ENCODE measurements at places on chromosomes 11 and 22.

DNA sequence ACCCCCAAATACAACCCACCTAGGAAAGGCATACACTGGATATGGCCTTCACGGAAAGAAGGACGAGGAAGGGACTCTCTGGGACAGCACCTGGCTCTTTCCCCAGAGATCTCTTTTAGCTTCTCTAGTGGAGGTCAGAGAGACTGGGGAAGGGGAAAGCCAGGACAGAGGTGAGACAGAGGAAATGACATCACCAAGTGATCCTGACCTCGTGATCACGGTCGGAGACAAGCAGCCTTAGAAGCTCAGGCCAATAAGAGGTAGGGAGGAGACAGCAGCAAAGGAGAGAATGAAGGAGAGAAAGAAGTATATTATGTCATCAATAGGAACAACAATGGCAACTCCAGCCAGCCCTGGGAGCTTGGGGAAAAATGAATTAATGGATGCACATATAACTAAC, 15.4 kb upstream of the TMPRSS13 start:
- no peak for DNase-seq

DNA sequence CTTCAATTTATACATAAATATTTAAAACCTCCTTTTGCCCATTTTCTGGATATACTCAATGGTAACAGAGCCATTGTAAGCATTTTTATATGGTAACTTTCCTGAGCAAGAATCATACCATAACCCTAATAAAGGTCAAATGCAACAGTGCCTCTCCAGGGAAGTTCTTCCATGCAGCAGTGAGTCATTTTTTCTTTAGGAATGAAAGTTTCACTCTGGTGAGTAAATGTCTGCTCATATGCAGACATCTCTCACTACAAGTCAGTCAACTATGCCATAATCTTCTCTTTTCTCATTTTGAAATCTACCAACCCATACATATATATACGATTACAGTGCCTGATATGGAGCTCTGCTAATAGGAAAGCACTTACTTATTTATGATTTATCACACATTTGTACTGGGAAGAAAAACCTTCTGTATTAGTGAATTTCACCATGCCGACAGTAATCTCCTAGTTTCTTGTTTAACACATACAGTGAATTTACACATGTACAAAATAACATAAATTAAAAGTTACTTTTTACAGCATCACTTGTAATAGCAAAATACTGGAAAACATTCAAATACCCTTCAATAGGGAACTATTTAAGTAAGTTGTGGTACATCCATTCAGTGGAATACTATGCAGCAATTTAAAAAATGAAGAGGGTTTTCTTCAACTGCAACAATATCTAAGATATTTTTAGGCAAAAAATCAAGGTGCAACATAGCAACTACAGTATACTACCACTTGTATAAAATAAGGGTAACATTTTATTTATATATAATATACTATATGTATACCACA, 16.0 kb downstream of the STK33 start:
- DNase-seq: no peak

DNA sequence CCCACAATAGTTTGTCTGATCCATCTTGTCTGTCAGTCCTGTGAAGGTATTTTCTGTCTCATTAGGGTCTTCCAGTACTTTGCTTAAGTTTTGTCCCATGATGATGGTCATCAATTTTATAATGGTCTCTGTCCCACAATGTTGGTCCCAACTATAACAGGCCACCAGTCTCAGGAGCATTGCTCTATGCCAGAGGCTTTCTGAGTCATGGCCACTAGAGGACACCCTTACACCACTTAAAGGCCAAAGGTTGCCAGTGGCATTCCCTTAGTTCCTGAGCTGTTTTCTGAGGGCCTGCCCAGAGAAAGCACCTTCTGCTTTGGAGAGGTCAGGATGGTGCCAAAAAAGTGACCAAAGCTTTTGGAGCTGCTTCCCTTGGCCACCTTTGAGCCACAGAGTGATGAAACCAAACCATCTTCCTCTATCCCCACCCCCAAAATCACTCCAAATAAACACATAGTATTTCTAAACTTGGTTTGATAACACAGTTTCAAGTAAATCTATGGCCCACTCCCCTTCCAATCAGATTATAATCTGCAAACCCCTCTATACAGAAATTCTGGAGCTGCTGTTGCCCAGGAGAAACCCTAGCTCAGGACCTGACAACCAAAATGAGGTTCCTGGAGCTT, 19.3 kb downstream of the EIF3F start:
- DNase-seq: peak; percentile 47

GRCh38 chr11:81869351-81870065, 864.2 kb downstream of the FAM181B start:
- peak; percentile 83 for DNase-seq

DNA sequence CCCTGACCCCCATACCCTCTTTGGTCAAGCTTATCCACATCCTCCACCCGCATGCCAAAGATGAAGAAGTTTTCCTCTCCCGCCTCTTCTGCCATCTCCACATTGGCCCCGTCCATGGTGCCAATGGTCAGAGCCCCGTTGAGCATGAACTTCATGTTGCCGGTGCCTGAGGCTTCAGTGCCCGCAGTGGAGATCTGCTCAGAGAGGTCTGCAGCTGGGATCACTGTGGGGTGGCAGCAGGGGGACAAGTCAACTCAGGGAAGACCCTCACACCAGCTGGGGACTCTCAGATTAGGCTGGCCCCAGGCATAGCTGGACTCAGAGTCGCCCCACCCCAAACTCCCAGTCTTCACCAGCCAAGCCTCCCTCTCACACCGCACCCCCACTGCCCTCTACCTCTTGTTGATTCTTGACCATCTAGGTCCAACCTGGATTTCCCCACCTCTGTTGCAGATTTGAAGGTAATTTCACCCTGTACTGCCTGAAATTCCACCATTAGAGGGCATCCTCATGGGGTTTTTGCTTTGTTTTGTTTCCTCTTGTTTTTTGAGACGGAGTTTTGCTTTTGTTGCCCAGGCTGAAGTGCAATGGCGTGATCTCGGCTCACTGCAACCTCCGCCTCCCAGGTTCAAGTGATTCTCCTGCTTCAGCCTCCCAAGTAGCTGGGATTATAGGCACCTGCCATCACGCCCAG, 6.6 kb upstream of the RASGRP2 start:
- no peak for DNase-seq

DNA sequence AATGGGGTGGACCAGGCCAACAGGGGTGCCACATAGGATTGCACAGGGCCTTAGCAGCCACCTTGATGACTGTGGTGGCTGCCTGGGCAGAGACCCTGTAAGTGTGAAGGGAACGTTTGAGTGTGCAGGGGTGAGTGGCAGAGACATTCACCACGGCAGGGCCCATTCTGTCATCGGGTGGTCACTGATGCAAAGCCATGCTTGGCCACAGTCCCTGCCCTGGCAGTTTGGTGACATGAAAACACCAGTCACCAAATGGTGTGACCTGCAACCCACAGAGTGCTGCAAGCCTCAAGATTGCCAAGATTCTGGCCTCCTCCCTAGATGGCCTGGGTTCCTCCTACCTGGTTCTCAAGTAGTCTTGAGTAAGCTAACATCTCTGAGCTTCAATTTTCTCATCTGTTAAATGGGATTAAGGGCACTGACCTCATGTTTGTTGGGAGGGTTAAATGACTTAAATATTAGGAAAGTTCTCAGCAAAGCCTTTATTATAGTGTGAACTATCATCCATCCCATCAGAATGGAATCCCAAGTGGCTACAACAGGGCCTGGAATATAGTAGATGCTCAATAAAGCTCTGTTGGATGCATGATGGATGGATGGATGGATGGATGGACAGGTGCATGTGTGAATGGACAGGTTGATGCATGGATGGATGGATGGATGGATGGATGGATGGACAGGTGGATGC, 53.0 kb downstream of the MACROD1 start:
- DNase-seq: no peak

- no peak for DNase-seq
Measured at GRCh38 chr11:10400856-10401255, 54.2 kb upstream of the AMPD3 start.

- DNase-seq: no peak
Measured at GRCh38 chr22:33389936-33390335, 331.8 kb upstream of the SYN3 start.

- peak; percentile 66 for DNase-seq
Measured at GRCh38 chr11:28110108-28110820, 2.1 kb downstream of the METTL15 start.

DNA sequence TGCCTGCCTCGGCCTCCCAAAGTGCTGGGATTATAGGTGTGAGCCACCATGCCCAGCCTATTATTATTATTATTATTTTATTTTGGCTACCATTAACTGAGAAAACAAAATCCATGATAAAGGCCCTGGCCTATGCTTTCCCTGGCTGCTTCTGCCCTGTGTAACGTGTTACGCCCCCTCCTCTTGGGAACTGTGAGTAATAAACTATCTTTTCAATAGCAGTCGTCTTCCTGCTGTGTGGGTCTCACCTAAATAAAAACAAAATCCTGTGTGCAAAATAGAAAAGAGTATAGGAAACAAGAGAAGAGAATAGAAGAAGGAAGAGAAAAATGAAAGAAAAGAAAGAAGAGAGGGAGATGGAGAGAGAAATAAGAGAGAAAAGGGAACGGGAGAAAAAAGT, 237.0 kb downstream of the MIAT start:
- DNase-seq: no peak

GRCh38 chr11:10267821-10268220, 26.2 kb downstream of the SBF2 start:
- no peak for DNase-seq

GRCh38 chr11:58771458-58771855, 39.7 kb upstream of the GLYAT start:
- no peak for DNase-seq

GRCh38 chr11:65439331-65440181, 17.0 kb downstream of the NEAT1 start:
- no peak for DNase-seq

DNA sequence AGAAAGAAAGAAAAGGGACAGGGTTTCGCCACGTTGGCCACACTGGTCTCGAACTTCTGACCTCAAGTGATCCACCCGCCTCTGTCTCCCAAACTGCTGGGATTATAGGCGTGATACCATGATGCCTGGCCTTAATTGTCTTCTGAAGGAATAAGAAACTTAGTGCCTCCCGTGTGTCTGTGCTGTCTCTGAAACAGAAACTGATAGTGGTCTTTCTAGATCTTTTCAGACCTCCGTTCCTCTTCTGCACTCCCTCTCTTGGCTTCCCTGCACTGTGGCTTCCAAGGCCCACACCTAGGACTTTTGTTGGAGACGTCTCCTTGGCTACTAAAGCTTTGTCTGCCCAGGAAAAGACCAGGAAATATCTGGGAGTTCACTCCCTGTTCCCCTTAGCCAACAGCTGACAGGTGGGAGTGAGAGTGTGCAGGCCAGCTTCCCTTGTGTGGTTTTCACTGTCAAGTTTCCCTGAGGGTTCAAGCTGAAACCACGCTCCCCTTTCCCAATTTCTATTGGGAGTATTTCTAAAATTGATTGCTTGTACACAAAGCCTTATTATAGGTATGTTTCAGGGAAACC, 10.1 kb upstream of the HTR3B start:
- DNase-seq: no peak

GRCh38 chr11:6576471-6577373, 26.7 kb downstream of the RRP8 start:
- DNase-seq: no peak

GRCh38 chr11:11622340-11622706, 518 bp upstream of the GALNT18 start:
- DNase-seq: no peak

- no peak for DNase-seq
Measured at GRCh38 chr11:46330154-46330553, 17.1 kb upstream of the DGKZ start.

DNA sequence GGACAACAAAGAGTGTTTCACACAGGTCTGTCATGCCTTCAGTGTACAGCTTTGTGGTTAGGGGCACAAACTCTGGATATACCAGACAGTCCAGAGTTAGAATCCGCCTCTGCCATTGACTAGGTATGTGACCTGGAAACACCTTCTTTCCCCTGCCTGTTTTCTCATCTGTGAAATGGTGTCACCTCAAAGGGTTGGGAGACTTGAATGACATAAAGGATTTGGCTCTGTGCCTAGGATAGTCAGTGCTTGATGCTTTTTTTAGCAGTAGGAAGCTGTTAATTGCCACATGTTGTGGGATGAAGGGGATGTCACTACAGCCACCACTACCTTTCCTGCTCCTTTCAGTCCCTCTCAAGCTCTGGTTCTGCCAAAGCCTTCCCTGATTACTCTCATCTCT, 17.4 kb upstream of the LRRC55 start:
- DNase-seq: no peak

DNA sequence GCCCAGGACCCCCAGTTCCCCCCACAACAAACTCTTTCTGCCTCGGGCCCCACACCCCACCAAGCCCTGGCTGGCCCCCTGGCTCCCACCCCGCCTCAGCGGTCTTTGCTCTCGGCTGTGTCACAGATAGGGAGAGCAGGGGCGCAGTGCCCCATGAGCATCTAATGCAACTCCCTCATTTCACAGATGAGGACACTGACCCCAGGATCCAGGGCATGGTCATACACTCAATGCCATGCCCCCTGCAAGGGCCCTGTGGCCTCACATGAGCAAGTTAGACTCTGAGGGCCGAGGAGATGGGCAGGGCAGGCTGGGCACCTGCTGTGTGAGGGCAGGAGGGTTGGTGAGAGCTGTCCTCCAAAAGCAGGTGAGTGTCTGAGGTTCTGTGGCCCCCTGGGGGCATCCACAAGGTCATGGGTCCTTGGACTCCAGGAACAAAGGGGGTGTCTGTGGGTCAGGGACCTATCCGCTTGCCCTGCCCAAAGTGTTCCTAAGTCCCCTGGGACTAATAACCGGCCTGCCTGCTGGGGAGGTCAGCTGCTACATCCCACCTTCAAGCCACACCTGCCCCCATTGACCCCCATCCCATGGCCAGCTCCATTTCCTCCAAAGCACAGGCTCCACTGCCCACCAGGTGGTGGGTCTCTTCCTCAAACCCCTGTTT, 2.5 kb downstream of the MIF start:
- DNase-seq: no peak

- DNase-seq: no peak
Measured at GRCh38 chr11:89220684-89221339, 43.1 kb downstream of the TYR start.

DNA sequence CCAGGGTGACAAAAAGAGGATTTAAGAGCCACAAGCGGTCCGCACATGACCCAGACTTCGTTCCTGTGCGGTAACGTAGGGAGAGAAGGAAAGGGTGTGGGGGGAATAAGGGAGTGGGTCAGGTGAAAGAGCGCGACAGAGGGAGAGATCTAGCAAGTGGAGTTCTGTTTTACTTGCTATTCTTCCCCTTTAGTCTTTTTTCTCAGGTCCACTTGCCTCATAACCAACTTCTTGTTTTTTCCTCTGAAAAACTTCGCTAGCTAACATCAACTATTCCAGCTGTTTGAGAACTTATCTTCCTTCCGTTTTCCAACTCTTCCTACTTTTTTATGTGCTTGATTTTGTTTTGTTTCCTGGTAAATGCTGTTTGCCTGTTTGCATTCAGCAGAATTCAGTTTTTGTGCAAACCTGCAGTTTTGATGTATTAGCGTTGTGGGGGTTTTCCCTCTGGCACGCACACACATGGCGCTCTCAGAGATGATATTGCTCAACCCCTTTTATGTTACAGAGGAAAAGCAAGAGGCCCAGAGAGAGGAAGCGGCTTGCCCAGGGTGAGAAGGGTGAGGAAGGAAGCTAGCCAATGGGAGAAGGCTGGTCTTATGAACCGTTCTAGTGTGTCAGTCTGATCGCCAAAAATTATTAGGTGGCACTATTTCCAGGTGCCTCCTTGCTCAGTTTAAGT, 592 bp upstream of the CTSC start:
- peak; percentile 59 for DNase-seq

GRCh38 chr11:12009617-12010321, 1.3 kb upstream of the DKK3 start:
- no peak for DNase-seq

- no peak for DNase-seq
Measured at GRCh38 chr22:38841211-38841610, 2.6 kb downstream of the NPTXR start.

All from activated naive CD4-positive, alpha-beta T cell treated with Interleukin-2 at 50 U/mL for 16 hours (primary cell).